ENCODE measurements at places on chromosomes 3 and 15.

- DNase-seq, result peak; percentile 70
These were observed 32.1 kb downstream of the PTH1R start for GRCh38 chr3:46909535-46910161.

- DNase-seq, result no peak
These were observed 51.5 kb downstream of the PGPEP1L start for GRCh38 chr15:98955961-98956723.

DNA sequence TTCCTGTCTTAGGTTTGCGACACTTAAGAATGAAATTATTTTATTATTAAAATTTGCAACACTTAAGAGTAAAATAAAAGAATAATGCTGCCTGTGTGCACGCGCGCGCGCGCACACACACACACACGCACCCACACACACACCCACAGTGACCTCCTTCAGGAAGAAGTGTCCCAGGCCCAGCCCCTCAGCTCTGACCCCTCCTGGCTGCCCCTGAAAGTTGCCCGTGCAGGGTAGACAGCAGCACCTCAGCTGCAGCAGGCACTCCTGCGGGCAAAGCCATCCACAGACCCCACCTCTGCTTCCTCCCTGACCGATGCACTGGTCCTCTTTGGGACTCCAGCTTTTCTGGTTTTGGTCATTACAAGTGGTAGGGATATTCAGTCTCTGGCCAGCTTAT, 478.2 kb downstream of the NTRK3 start:
- no peak for DNase-seq

GRCh38 chr3:108242776-108243175, 20.6 kb upstream of the IFT57 start:
- no peak for DNase-seq

DNA sequence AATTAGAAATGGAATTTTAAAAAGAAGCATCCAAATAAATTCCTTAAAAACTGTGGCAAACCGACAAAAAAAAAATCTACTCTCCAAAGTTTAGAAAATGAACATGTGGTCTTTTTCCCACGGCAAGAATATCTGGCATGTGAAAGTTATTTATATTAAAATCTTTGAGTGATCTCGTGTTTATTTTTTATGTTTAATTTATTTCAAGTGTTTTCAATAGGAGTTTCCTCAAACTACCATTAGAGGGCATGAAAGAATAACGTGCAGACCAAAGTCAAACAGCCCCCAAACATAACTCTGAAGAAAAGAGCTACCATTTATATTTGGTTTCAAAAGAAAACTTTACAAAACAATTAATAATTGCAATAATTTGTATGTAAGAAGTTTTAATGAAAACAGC, 286.4 kb downstream of the ZIC4 start:
- no peak for DNase-seq

- no peak for DNase-seq
These were observed 101.2 kb downstream of the TLE3 start for GRCh38 chr15:69996321-69997160.

GRCh38 chr3:18370672-18371071, 54.5 kb downstream of the SATB1 start:
- DNase-seq, result no peak

DNA sequence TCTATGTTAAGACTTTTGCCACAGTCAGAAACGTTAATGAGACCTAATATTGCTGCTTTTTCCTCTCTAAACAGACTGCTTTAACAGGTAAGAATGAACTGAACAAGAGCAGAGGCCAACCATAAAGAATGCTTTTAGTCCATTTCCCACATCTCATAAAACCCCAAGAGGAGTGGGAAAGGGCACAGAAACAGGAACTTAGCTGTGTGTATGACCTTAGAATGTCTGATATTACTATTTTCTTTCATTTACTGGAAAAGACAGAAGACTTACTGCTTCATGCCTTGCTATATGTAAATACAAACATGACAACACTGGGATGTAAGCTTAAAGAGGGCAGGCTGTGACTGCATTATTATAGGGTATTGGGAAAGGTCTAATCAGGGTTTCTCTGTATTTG, 115.0 kb downstream of the ISL2 start:
- DNase-seq, result no peak

DNA sequence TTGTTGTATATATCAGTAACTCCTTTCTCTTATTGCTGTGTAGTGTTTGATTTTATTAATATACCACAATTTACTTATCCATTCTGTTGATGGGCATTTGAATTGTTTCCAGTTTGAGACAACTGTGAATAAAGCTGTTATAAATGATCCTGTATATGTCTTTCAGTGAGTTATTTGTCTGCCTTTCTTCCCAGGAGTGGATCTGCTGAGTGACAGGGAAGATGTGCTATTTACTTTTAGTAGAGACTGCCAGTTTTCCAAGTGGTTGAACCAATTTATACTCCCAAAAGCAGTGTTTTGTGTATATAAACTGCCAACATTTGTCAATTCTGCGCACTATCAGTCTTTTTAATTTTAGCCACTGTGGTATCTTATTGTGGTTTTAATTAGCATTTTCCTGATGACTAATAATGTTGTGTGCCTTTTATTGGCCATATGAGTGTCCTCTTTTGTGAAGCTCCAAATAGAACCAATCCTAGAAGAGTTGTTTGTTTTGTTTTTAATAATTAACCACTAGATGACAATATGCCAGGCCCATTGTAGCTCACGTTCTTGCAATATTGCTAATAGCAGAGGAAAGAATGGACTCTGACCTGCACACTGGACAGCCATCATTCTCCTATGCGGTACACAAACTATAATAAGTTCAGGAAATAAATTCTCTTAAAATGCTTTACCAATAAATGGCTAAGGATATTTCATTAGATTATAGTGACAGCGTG, 25.3 kb downstream of the TRANK1 start:
- no peak for DNase-seq

DNA sequence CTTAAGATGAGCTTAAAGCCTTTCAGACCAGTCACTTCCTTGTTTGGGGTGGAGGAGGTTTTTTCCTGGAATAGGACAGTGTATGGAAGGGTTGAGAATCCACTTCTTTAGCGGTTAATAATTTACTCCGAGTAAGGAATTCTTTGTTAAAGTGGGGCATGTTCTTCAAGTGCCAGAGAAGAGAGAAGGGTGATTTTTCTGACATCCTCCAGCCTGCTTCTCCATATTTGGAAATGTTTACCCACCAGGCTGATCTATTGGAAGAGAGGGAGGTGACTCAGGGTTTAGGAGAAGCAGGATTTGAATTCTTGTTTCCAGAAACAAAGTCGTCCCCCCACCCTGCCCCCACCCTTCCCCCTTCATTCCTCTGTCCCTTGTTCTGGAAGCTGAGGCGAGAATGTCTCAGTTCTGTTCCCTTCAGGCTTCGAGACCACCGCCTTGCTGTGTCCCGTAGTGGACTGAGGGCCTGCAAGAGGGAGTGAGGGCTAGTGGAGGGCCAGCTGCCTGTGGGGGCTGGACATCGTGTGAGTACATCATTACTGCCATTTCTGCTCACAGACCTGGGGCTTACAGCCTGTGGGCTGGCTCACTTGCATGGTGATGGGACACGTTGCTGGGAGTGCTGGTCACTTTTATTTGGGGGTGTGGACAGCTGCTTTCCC, 58.5 kb downstream of the LPP start:
- no peak for DNase-seq

DNA sequence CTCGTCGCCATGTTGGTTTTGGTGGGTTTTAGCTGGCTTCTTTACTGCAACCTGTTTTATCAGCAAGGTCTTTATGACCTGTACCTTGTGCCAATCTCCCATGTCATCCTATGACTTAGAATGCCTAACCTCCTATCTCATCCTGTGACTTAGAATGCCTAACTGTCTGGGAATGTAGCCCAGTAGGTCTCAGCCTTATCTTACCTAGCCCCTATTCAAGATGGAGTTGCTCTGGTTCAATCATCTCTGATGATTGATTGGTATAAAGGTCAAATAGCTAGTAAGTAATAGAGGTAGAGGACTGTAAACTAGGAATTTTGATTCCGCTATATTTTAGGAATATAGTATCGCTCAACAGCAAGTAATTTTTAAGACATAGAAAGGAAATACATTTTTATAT, 1.3 kb upstream of the ACKR2 start:
- no peak for DNase-seq

DNA sequence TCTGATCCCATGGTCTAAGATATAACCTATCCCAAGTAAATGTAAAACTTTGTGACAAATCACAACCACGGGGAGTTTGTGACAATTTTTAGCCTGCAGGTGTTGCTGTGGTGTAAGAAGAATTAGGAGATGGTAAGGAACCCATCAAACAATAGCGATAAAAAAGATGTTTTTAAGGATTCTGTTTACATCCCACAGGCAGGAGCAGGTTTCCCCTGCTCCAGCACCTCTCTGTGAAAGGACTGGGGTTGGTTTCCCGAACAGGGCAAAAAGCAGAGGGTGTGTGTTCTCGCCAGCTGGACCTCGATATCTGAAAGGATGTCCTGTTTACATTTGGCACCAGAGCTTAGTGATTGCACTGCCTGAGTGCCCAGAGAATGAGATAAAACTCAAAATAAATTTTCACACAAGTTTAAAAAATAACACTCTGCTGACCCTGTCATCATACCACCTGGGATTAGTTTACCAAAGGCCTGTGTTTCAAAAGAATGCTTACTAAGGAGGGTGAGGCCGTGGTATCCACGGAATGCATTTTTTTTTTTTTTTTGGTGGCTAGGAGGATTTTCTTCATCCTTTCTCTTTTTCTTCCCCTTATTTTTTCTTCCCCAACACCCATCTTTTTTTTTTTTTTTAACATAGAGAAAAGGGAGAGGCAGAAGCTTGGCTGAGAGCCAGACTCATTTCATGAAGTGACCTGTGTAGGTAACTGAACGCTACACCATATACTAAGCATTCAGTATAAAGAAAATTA, 151.8 kb upstream of the DPH6 start:
- no peak for DNase-seq

- no peak for DNase-seq
These were observed 585.9 kb downstream of the OTOL1 start for GRCh38 chr3:162082516-162082915.

DNA sequence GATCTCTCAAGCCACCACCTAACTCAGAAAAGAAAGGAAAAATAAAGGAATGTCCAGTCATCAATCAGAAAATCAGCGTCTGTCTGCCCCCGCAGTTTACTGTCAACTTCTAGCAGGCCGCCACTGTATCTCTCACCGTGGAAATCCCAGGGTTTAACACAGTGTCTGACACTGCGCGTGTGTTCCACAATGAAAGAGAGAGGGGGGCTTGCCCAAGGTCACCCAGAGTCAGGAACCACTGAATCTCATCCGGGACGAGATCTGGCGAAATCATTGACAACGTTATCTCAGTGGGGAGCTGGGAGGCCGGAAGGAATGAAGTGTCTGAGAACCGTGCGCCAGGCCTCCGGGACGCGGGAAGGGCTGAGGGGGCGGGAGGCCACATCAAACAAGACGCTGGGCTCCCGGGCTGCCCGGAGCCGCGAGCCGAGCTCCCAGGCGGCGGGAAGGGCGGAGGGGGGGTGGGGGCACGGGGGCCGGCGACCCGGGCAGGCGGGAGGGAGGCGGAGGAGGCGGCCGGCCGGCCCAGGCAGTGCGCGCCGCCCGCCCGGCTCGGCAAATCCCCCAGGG, 2.2 kb upstream of the HES1 start:
- no peak for DNase-seq

GRCh38 chr3:146536681-146537080, 7.7 kb downstream of the PLSCR1 start:
- DNase-seq, result no peak

- no peak for DNase-seq
These were observed 73.4 kb downstream of the FAM174B start for GRCh38 chr15:92582206-92582605.

GRCh38 chr3:67109651-67110204, 111.6 kb downstream of the KBTBD8 start:
- peak; percentile 40 for DNase-seq

- no peak for DNase-seq
These were observed 12.7 kb upstream of the CILP start for GRCh38 chr15:65223996-65224395.

- DNase-seq, result no peak
These were observed 179.7 kb upstream of the ROBO1 start for GRCh38 chr3:79947469-79947868.

DNA sequence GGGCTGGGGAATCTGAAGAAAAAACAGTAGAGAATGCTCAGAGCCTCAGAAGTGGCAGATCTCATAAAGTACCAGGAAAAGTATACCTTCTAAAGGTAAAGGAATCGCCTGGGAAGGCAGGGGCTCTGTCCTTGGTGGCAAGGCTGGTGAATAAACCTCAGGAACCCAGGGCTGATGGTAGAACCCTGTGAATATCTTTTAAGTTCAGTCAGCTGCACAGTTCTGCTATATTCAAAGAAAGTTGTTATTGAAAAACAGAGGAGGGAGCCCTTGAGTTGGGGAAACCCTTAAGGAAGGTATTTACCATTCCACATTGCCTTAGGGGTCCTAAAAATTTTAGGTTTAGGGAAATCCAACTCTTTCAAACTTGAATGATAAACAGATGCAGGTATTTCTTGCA, 31.2 kb downstream of the ZPLD1 start:
- no peak for DNase-seq

DNA sequence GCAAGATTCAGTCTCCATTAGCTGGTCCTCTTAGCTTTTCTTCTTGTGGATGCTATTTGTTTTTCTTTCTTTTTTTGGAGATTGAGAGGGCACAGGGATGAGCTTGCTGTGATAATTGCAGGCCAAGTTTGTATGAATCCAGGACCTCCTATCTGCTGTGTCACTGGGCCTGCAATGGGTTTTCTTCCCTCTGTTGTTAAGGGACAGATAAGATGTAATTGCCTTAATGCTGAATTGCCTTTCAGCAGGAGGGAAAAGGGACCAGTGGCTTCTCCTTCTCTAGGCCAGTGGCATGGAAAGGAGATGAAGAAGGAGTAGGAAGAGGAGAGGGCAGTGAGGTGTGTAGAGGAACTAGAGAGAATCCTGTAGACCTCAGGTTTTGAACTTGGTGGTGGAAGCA, 29.9 kb downstream of the PTPRG start:
- no peak for DNase-seq

DNA sequence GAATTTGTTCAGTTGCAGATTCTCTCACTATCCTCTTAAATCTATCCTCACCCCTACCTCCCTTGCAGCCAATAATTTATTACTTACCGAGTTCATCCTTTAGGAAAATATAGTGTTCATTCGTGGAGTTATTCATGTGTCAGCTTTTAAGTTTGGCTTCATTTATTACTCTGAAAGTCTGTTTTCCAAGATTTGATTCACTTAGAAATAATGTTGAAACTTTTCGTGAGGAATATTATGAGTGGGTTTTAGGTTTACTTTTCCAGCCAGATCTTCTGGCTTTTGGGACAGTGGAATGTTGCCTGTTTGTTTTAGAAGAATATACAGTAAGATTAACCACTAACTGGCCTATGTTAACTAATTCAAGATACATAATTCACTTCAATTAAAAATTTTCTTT, 161.0 kb upstream of the CGNL1 start:
- no peak for DNase-seq

DNA sequence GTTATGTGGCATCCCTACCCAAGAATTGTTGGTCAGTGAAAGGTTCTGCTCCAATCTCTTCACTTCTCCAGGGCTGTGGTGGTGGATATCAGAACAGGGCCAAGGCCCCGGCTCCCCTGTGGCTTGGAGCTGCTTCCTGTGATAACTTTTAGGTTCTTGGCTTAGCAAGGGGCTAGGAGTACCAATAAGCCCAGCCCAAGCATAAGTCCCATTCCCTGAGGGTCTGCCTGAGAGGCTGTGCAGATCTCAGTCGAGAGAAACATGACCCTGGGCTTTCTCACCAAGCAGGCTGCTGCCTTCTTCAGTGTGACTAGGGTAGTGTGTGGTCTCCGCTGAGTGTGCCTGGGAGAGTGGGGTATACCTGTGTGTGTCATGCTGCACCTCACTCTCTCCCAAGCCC, 7.1 kb downstream of the CLK3 start:
- DNase-seq, result no peak

GRCh38 chr3:128466840-128467541, at the start of gene DNAJB8:
TSS of gene DNAJB8 (minus strand) at chr3:128466890. CDS start at chr3:128463245, 3,645 bp downstream.
- no peak for DNase-seq
